Breast epithelium (tissue), 4 donors: ENCODE measurements at places on chromosomes 7 and 10. TPM values are rescaled to one million over a fixed set of nuclear protein-coding genes. Genes with fewer than 3 reads are reported as not detected.

Gene ATP6V0E2
- 23.1 TPM for total RNA-seq

Gene VIPR2
- total RNA-seq, result 14.0 TPM

GRCh38 chr10:131083915-131084790 is 227.4 kb downstream of the TCERG1L start:
- DNase-seq, result no peak

GRCh38 chr7:571718-572415 is 52.2 kb upstream of the PDGFA start:
- no peak for DNase-seq

- no peak for DNase-seq
These were observed 27.8 kb upstream of the SMURF1 start for GRCh38 chr7:99171731-99172130.

GRCh38 chr7:128275681-128276080 is 34.6 kb downstream of the LEP start:
- DNase-seq, result no peak

GRCh38 chr10:111076191-111076681 is 593 bp upstream of the ADRA2A start:
- no peak for DNase-seq
